Stimulated activated CD4-positive, alpha-beta T cell treated with anti-CD3 and anti-CD28 coated beads, TNF-alpha, amount 100 ng/mL, for 1 hour (primary cell): ENCODE measurements at places on chromosomes 5 and 9.

GRCh38 chr5:109126481-109126880, 283.3 kb downstream of the PJA2 start:
- DNase-seq = no peak

DNA sequence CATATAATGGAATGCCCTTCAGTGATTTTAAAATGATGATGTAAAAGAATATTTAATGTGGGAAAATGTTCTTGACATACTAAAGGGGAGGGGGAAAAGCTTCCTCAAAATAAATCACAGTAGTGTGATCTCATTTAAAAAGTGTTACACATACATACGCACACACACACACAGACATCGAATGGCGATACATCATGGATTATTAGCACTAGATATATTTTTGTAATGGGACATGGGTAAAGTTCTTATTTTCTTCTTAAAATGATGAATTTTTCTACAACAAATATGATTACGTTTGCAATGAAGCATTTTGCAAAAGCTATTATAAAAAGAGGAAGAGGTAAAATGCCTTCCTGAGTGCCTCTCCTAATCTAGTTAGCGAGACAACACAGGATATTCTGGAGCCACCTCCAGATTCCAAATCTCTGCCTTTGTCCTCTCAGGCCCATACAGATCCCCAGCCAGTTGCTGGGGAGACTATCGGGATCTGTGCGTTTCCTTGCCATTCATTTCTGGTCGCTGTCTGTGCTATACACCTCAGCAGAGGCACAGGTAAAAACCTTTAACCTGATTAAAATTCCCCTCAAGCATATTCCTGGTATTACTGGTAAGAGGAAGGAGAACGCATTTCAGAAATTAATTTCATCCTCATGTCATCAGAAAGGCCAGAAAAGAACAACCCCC, 69.6 kb downstream of the SLC28A3 start:
- DNase-seq = no peak

DNA sequence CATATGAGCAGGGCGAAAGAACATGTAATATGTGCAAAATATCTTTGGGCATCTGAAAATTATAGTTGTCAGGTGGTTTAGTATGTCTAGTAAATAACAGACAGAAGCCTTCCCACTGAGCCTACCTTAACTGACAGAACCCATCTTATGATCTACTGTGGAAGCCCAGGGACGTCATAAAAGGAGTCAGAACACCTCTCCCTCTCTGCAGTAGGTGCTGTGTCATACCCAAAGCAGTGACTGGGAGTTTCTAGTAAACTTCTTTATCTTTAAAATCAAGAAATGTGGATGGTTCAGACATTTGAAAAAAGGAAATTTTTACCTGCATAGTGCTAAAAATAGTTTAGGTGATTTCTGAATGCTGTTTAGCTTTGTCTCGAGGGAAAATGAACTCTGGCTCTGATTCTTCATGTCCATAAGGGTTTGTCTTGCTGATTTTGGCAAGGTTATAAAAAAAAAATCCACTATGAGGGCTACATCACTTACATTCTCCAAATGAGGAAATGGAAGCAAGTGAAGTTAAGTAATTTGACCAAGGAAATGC, 104.0 kb downstream of the NUDT12 start:
- DNase-seq = no peak

DNA sequence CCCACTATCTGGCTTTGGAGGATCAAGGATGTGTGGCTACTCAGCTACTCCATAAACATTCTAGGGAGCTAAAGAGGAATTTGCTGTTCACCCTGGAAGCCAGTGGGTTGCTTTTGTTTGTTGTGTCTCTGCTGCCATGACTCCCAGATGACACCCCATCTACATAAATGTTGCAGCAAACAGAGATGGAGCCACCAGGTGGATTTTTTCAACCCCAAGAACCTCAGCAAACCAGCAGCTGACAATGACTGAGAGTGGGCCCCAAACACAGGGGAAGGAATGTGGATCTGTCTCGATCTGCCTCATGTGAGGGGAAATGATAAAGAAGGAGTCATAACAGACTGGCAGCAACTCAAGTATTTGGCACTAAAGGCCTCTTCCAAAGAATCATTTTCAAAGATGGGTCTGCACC, 132.7 kb upstream of the TNC start:
- DNase-seq = no peak

GRCh38 chr5:17064241-17064640, 128.2 kb upstream of the MYO10 start:
- no peak for DNase-seq

GRCh38 chr9:29974197-29974596, 2400.9 kb upstream of the C9orf72 start:
- DNase-seq = no peak

DNA sequence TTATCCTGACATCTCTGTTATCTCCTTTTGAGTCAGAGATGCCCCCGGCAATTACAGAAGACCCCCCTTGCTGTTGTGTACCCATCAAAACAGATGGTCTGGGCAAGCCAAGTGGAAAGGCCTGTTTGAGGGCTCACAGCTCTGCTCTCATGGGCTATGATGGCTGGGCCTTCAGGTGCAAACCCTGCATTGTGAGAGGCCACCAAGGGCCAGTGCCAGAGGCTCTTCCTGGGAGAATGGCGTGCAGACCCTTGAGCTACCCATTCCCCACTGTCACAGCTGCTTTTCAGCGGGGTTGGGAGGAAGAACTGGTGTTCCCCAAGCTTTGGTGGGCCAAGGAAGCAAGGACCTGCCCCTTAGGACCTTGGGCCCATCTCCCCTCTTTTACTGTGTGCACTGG, 174.7 kb upstream of the PPP1R26 start:
- DNase-seq = no peak

DNA sequence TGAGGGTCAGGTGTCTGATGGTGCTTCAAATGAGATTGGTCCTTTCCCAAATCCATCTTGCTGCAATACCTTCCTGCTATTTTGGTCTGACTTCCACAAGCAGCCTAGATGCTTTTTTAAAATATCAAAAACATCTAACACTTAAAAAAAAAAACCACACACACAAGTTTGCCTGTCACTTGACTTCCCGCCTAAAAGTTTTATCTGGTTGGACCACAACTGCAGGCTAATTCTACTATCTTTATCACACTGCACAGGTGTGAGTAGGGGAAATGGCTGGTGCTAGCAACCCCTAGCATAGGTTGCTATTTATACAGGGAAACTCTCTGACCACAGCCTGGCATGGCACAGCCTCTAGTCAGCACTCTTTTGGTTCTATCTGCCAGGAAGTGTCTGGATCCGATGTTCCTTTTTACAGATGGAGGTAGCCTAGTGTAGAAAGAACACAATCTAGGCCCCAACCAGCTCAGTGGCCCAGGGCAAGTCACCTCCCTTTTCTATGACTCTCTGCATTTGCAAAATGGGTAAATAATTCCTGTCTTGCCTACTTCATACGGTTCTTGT, at the start of gene HEMGN:
HEMGN (minus strand) TSS at position 92 of the 564 bp plus-strand sequence; CDS start at position 56, 36 bp downstream.
- DNase-seq = no peak

GRCh38 chr5:66796305-66797292, 200.4 kb downstream of the MAST4 start:
- DNase-seq = no peak

GRCh38 chr5:83718195-83718825, 2.3 kb downstream of the HAPLN1 start:
- DNase-seq = no peak

- no peak for DNase-seq
Observed at GRCh38 chr5:82183828-82184227, 94.3 kb downstream of the RPS23 start.

- DNase-seq = no peak
Observed at GRCh38 chr5:122367456-122367855, 55.4 kb downstream of the SNCAIP start.
